Endodermal cell (in vitro differentiated cells): ENCODE measurements at places on chromosomes 4 and X.

DNA sequence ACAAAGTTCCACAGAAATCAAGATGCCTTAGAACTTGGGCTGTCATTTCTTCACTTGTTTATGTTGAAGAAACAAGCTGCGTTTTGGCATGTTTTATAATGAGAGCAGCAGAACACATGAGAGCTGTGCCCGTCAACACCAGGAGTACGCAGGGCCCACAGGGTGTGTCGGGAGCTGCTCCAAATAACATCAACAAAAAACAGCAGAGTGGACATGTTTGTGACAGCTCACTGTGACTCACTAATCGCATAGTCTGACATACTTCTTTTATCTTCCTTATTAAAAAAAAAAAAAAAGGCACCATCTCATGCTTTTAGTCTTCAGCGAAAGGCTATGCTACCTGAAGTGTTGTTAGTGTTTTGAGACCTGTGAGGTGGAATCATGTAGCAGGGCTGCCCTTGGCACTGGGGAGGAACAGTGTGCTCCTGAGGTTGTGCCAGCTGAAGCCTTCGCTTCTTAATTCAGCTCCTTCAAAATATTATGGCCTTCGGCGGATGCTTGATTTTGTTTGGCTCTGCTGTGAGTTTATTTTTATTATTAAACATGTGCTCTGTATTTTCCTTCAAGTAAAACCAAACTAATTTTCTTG lies 32.8 kb downstream of the FHDC1 start:
- no peak for DNase-seq

GRCh38 chrX:76147106-76147505 lies 25.8 kb upstream of the PBDC1 start:
- DNase-seq: no peak

- DNase-seq: no peak
Measured at GRCh38 chr4:89197920-89198319, 86.6 kb downstream of the TIGD2 start.

GRCh38 chr4:142353149-142353738 lies 492.9 kb downstream of the INPP4B start:
- no peak for DNase-seq

GRCh38 chrX:24023972-24024669 lies 2.9 kb downstream of the KLHL15 start:
- DNase-seq: no peak
